Retinal pigment epithelial cell (primary cell): ENCODE measurements at places on chromosomes 13 and 19.

- DNase-seq = no peak
Measured at GRCh38 chr19:11577451-11578257, at the start of gene ACP5. Gene ACP5 (minus strand): TSS chr19:11577645. CDS start chr19:11577317, 328 bp downstream.

DNA sequence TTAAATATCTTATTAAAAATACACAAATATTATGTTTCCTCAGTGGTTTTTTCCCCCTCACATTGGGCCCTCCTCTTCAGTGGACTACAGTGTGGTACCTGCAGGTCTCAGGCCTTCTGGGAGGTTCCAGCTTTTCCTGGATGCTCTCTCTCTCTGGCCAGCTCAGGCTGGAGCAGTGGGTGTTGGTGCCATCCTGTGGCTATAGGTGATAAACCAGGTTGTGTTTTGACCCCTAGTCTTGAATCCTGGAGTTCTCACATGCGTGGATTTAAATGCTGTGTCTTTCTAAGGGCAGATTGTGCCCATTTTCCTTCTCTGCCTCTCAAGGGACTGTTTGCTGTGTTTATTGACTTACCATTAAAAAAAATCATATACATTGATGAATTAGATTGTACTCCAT, 41.2 kb upstream of the ZNF527 start:
- no peak for DNase-seq

DNA sequence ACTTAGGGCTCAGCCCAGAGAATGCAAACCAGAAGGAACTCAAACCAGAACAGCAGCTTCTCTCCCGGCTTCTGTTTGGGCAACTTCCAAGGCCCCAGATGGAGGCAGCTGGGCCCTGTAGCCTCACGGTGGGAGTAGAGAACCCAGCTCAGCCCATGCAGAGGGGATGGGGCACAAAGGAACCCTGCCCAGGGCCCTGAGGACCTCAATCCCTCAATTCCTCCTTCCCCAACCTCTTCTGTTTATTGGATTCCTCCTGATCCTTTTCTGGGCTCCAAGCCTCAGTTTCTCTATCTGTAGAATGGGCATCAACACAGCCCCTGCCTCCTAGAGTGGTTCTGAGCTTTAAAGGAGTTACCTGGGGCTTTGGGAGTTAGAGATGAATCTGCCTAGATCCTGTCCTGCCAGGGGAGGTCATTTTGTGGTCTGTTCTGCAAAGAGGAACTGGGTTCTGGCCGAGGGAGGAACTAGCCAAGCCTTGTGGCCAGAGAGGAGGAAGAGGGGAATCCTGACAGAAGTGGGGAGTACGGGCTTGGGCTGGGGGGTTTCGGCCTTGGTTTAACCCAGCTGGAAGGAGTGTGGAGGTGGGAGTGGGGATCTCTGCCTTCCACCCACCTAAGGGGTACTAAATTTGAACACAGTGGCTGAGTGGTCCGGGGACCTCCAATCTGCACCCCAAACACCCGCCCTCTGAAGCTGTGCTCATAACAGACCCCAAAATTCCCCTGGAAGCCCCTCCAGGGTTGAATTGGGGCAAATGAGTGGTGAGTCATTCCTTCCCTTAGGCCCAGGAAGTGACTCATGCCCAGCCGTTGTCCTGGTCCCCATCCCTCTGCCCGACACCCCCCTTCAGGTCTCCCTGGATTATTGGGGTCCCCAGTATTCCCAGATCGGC, 2.7 kb downstream of the ADGRE5 start:
- DNase-seq = no peak

GRCh38 chr13:113542751-113543424, 41.7 kb upstream of the TFDP1 start:
- no peak for DNase-seq

GRCh38 chr13:104422668-104423067, 1356.5 kb upstream of the SLC10A2 start:
- no peak for DNase-seq

GRCh38 chr19:1510442-1510806, 2.4 kb downstream of the ADAMTSL5 start:
- DNase-seq = no peak

DNA sequence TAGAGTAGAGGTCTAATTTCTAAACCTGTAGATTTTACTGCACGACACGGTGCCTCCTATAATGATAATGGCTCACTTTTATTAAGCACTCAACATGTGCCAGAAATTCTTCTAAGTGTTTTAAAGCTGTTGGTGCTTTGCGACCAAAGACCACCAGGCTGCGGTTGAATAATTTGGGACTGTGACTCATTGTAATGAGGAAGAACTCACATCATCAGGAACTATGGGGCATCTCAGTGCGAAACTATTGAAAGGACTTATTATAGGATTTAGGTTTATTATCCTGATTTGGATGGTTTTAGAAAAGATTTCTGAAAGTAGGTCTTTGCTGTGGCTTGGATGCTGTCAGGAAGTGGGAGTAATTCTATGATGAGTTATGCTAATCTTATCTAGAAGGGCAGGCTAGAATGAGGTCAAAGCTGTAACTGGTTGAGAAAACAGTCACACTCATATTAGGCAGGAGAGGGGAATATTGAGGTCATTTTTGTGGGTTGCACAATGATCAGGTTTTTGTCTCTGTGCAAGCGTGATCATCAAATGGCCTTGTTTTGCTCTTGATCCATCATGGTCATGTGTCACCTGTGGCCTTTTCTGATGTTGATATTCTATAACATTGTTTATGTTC, 266.8 kb downstream of the PCDH20 start:
- no peak for DNase-seq

GRCh38 chr19:5026706-5027273, 57.9 kb downstream of the KDM4B start:
- DNase-seq = no peak

DNA sequence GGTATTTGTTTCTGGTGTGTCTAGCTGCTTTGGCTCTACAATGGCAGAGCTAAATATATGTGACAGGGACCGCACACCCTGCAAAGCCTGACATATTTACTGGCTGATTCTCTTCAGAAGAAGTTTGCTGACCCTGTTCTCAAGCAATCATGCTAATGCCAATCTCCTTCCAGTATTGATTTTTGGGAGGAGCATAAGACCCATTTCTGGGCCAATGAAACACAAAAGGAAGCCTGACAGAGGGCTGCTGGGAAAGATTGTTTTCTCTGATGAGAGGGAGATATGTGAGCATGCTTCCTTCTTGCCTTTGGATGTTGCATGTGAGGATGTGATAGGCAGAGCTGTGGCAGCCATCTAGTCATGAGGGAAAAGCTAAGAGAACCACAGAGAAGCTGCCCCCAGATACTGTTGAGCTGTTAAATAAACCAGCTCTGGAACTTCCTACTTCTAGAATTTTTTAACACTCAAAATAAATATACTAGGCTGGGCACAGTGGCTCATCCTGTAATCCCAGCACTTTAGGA, 31.4 kb upstream of the TPTE2 start:
- no peak for DNase-seq

- no peak for DNase-seq
Measured at GRCh38 chr19:38441657-38442348, 8.3 kb downstream of the RYR1 start.
